ENCODE measurements at places on chromosomes 4 and X. TPM values are rescaled to one million over a fixed set of nuclear protein-coding genes. Genes with fewer than 3 reads are reported as not detected.

The HTN3 gene
- not detected for total RNA-seq

The MAGEE1 gene
- total RNA-seq, result 0.53 TPM

The ERVMER34-1 gene
- not detected for total RNA-seq

The C4orf50 gene
- total RNA-seq, result not detected

The BTC gene
- not detected for total RNA-seq

The HMX1 gene
- total RNA-seq, result 0.58 TPM

The CT45A1 gene
- not detected for total RNA-seq

The CNGA1 gene
- total RNA-seq, result 1.2 TPM

The RTL9 gene
- total RNA-seq, result 0.18 TPM

The CDKL5 gene
- 1.6 TPM for total RNA-seq

The KLHL15 gene
- 5.3 TPM for total RNA-seq

The AMTN gene
- not detected for total RNA-seq

The GRIA2 gene
- total RNA-seq, result not detected

The FGFR3 gene
- total RNA-seq, result 0.89 TPM

The FGFBP2 gene
- not detected for total RNA-seq

The KLHL2 gene
- 6.9 TPM for total RNA-seq

The KIF4A gene
- 12.6 TPM for total RNA-seq

The AFF2 gene
- total RNA-seq, result not detected

The PPARGC1A gene
- total RNA-seq, result not detected

The PIR gene
- total RNA-seq, result 18.3 TPM

The TLR7 gene
- not detected for total RNA-seq

The SMR3B gene
- not detected for total RNA-seq

The CCNQ gene
- total RNA-seq, result 46.8 TPM

The TMEM255A gene
- not detected for total RNA-seq

The TIGD4 gene
- total RNA-seq, result not detected

The ABLIM2 gene
- total RNA-seq, result not detected

The HERC5 gene
- total RNA-seq, result not detected

The YIPF7 gene
- not detected for total RNA-seq

The HS3ST1 gene
- not detected for total RNA-seq

The INTU gene
- 3.5 TPM for total RNA-seq

The NIPAL1 gene
- 1.4 TPM for total RNA-seq
